Mesenteric fat pad (tissue), 1 donor: ENCODE measurements at places on chromosomes 12 and 14. TPM values are rescaled to one million over a fixed set of nuclear protein-coding genes. Genes with fewer than 3 reads are reported as not detected.

Gene KRT5
- total RNA-seq, result 3.0 TPM

DNA sequence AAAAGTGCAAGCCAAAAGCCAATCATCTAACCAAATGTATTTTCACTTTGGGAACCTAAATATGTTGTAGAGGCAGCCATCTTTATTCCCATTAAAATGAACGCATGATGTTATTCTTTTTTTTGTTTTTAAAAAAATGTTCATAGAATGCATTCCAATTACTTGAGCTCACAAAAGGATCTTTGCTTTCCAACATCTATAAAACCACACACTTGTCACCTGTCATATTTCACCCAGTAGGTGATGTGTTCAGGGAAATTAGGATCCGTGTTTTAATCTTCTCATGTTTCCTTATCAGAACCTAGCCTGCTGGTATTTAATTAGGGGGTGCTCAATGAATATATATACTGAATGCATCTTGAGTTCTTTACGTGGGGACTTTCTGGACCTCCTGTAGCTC is 13.6 kb downstream of the TTC8 start:
- DNase-seq, result no peak

Gene FGF6
- total RNA-seq, result not detected

GRCh38 chr12:89574736-89575208 is 48.9 kb upstream of the POC1B start:
- no peak for DNase-seq

- DNase-seq, result no peak
These were observed 96.8 kb downstream of the LGR5 start for GRCh38 chr12:71536279-71536938.

- DNase-seq, result no peak
These were observed 553.2 kb downstream of the VRK1 start for GRCh38 chr14:97350415-97350814.

DNA sequence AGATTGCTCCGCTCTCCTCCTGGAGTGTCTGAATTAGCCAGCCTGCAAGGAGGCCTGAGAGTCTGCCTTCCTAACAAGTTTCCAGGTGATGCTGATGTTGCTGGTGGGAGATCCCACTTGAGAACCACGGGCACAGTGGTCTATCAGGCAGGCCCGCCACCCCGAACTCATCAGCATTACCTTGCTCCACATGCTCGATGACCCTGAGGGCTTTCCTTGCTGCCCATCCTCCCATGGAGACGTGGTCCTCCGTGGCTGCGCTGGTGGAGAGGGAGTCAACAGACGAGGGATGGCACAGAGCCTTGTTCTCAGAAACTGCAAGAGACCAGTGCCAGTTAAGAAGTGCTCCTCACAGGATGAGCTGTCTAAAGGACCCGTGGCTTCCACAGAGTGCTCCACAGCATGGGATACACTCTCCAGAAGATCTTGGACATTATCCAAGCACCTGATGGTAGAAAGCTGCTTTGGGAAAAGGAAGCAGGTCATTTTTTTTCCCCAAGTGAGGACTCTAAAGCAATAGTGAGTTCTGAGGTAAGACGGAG is 18.3 kb downstream of the HAL start:
- no peak for DNase-seq
